Tibial nerve (tissue), 4 donors: ENCODE measurements at places on chromosomes 7 and 10.

GRCh38 chr7:94050046-94050445 is 45.9 kb upstream of the BET1 start:
- no peak for DNase-seq

- no peak for DNase-seq
Observed at GRCh38 chr10:121822180-121822579, 105.7 kb downstream of the ATE1 start.

DNA sequence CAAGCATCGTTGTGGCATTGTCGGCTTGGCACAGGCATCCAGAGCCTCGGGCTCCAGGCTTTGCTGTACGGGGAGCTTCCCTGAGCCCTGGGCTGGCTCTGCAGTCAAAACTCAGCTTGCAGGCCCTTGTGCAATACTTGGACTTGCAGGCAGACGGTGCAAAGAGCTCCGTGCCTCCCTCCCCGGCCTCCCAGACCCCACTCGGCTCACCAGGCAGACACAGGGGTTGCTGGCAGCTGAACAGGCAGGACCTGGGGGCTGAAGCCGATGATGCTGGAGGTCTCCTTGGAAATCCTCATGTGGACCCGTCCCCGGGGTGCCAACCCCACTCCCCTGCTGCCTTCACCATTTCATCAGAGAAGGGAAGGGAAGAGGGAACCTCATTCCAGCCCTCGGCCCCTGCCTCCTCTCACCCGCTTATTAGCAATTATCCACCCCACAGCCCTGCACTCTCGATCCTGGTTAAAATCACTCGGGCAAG is 59.6 kb upstream of the GNA12 start:
- DNase-seq = no peak

DNA sequence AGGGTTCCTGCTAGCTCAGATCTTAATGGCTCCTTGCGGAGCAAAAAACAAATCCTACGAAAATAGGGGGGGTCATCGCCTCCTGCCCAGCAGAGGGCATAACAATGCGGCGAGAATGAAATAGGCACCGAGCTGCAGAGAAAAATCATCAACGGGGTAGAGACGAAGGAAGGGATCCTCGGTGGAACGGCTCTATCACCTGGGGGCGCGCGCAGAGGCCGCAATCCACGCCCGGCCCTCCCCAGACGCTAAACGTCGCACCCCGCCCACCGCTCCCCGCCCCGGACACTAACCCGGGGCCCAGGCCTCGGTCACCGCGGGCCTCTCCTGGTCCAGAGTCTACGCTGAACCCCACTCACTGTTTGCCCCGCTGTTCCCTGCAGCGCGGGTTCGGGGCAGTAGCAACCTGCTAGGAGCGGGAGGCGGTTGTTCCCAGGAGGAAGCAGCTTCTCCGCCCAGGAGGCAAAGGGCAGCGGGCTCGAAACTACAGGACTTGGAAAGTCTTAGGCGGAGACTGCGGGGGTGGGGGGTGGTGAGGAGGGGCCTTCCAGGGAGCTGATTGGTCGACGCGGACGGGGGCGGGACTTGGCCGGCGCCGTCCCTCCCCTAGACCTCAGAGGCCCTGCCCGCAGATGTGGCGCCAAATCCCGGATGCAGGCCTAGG is at the start of gene TCAF1:
TCAF1 (minus strand) TSS at position 509 of the 664 bp plus-strand sequence. CDS start 25,568 bp downstream, outside the sequence.
- DNase-seq = peak; percentile 94

GRCh38 chr7:34752929-34753328 is 94.9 kb downstream of the NPSR1 start:
- no peak for DNase-seq
